Caco-2 (cell line): ENCODE measurements at places on chromosomes 3 and 15.
A peak's percentile ranks its signal among the peaks of the same experiment; 100 is the strongest.

- DNase-seq, result no peak
Observed at GRCh38 chr3:129517516-129517915, 10.9 kb upstream of the RHO start.

DNA sequence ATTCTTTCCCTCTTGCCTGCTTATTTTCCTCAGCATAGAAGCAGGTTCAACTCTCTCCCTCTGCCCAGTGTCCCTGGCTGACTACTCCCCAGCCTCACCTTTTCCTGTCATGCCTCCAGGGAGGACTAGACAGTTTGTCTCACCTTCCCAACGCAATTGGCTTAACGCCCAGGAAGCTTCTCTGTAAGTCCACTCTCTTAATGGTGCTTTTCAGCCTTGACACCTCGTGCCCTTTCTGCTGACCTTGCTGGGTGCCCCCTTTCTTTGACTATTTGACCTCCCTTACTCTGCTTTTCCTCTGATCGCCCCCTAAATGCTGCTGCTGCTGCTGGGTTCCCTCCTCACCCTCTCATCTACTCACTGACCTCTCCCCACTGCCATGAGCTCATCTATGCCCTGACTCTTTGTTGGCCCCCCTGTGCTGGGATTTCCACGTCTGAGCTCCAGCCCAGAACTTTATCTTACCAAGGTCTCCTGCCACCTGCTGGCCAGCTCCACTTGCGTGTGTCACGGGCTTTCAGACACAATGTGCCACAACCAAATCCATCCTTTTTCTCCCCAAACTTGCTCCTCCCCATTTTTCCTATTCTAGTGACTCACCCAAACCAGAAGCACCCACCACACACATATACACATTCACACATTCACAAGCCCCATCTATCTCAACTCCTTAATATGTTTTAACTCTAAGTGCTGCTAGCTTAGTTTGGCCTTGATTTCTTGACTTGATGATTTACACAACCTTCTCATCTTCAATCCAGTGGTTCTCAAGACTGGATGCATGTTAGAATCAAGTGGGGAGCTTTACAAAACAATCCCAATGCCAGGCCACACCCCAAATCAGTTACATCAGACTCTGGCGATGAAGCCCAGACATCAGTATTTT is 16.6 kb downstream of the EPB42 start:
- peak; percentile 59 for DNase-seq

GRCh38 chr3:128006061-128007032 is 45.9 kb upstream of the SEC61A1 start:
- DNase-seq, result no peak

GRCh38 chr3:135992072-135992471 is 26.5 kb downstream of the PPP2R3A start:
- no peak for DNase-seq

DNA sequence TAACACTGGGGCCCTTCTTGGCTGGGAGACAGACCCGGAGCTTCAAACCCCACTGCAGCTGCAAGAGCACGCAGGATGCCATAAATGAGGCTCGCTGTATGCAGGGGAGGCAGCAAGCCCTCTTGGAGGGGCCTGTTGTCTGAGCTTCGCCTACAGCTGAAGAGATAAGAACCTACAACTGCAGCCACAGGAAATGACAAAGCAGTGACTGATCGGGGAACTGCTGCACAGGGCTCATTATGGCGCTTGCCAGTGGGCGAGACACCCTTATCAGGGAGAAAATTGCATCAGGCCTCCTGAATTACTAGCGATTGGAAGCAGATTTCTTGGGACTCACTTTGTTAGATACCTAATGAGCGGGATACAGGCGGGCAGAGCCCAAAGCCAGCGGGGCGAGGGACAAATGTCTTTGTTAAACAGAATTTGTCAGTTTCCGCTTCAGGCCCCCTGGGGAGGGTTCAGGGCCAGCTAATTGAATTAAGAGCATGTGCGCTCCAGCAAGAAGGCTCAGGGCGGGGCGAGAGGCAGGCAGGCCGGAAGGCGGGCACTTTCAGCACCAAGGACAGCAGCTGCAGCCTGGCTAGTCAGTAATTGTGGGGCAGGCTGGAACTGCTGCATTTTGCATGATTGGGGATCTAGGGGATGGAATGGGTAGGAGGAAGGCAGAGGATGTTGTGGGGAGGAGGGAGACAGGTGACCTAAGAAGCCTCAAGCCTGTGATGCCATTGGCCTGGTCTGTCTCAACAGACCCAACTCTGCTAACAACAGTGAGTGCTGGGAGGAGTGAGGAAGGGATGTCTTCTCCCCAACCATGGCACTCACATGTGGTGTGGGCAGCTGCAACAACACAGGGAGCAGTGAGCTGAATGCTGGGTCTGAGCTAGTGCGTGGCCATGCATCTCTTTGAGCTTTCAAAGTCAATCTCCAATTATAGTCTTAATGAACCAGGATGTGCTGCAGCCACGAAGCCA is 55.3 kb downstream of the CCDC33 start:
- peak; percentile 59 for DNase-seq

DNA sequence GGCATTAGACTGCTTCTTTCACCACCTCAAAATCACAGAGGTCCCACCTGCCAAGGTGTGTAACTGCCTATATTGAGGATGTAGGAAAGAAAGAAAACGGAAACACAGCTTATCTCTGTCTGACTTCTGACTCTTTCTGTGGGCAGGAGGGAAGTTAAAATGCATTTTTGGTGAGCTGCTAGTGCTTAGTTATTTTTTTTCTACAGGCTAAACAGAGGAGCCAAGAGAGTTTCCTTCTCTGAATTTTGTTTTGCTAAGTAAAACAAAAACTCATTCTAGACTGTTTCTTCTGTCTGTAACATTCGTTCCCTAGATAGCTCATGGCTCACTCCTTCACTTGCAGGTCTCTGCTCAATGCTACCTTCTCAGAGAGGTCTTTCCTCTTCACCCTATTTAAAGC is 18.8 kb upstream of the AMOTL2 start:
- no peak for DNase-seq

DNA sequence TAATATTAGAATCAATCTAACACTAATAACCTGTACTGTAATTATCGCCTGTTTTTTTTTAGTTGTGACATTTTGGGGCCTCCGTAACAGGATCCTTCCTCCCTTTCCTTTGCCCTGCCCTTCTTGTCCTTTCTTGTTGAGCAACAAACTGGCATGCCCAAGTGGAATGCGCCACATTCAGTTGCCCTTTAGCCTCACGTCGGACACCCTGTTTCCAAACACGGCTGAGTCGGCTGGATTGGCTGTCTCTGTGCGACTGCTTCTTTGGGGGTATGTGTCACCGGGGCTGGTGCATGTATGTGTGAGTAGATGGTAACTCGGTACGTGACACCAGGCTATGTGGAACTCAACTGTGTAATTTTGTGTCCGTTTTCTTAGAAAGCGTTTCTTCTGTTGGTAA is 24.1 kb downstream of the TRAK1 start:
- no peak for DNase-seq

- no peak for DNase-seq
Observed at GRCh38 chr3:55089211-55089610, 161.4 kb upstream of the LRTM1 start.

- DNase-seq, result no peak
Observed at GRCh38 chr15:89128320-89129122, 40.3 kb downstream of the ABHD2 start.

GRCh38 chr15:33068007-33068481 is 126.5 kb downstream of the FMN1 start:
- no peak for DNase-seq

- no peak for DNase-seq
Observed at GRCh38 chr3:6753536-6753935, 107.4 kb upstream of the GRM7 start.

DNA sequence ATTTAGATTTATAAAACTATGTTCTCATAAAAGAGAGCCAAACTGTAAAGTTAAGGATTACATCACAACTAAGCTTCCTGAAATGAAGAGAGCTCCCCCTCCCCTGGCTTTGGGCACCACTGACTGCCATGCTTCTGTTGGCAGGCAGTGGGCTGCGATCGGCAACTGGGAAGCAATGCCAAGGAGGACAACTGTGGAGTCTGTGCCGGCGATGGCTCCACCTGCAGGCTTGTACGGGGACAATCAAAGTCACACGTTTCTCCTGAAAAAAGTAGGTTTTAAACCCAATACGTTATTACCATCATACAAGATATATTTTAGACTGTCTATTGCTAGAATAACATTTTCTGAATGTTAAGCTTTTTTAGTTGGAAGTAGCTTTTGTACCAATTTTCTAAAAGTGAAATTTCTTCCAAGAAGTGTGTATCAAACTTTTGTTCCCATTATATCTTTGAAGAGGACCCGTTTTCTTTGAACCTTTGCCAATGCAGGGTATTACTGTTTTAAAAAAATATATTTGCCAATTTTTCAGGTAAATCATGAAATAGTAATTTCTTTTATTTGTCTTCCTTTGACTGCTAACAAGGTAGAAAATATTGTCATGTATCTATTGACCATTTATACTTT is 184.1 kb downstream of the ADAMTSL3 start:
- peak; percentile 36 for DNase-seq

GRCh38 chr3:42830437-42831320 is 21.4 kb downstream of the ACKR2 start:
- DNase-seq, result no peak

- no peak for DNase-seq
Observed at GRCh38 chr3:112687211-112687610, 46.3 kb upstream of the CCDC80 start.

DNA sequence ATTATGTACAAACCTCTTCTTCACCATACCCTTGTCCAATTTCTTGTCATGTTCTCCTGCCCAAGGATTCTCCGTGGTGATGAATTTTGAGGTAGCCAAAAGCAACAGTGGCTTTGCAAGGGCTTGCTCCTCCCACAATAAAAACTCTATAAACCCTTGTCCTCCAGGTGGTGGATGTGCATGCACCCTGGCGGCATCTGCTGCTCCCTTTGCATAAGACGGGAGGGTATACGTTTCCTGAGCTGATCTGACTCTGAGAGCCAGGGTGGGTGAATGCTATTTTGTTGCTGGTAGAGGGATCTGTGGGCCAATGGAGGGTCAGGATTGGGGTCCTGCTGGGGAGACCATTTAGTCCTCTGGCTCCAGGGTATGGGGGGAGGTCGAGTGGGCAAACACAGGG is 5.4 kb downstream of the DNAH1 start:
- no peak for DNase-seq

- DNase-seq, result no peak
Observed at GRCh38 chr3:183591881-183592521, 36.5 kb upstream of the KLHL6 start.

DNA sequence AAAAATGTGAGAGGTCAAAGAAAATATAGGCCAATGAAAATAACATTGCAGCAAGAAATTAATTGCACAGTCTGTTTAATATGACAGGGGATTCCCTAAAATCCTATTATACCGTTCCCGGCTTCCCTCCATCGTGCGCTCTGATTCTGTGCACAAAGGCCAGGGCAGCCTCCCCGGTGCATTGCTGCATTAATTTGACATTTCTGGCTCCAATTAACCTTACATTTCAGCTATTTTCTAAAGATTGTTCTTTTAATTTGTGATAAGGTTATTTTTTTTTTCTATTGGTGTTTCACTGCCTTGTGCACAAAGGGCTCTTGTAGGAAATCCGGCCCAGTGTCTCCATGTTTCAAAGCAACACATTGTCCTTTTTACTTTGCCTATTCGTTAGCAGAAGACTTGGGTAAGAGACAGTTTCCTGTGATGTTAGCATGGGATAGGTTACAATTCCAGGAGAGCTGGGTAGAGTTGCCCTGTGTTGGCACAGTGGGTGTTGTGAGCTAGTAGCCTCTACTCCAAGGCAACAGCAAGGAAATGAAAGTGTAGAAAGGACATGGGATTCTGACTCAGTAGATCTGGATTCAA is 257.3 kb upstream of the IGF1R start:
- DNase-seq, result no peak

- DNase-seq, result no peak
Observed at GRCh38 chr3:168877899-168878298, 782.2 kb upstream of the GOLIM4 start.

DNA sequence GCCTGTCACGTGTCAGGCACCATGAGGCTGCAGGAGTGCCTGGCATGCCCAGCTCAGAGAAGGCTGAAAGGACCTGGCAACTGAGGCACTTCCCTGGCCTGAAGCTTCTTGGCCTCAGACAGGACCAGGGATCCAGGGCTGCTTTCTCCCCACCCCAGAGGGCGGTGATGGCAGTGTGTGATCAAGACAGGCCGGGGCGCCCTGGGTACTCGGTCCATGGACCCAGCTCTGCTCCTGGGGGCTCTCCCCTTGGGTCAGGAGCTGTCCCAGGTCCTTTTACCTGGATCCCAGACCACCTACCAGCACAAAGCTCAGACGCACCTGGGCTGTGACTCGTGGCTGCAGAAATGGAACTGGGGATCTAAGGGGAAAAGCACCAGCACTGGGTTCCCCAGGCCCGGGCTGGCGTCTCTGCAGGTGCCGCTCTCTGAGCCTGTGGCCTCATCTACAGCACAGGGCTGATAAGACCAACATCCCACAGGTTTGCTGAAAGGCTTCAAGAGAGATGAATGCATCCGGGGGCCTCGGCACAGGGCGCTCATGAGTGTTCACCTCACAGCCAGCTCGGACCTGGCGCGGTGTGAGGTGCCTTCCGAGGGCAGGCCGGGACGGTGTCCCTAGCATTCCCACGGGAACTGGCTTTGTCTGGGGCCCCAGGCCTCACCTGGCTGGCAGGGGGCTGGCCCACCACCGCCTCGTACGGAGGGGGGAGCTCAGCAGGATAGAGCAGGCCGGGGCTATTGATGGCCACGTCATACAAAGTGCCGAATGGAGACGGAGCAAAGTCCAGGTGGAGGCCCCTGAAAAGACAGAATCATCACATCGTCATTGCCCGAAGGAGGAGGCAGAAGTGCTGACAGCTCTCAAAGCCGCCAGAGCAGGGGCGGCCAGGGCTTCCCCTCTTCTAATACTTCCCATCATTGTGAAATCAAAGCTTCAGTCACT is 133.6 kb downstream of the NSMCE3 start:
- DNase-seq, result no peak

DNA sequence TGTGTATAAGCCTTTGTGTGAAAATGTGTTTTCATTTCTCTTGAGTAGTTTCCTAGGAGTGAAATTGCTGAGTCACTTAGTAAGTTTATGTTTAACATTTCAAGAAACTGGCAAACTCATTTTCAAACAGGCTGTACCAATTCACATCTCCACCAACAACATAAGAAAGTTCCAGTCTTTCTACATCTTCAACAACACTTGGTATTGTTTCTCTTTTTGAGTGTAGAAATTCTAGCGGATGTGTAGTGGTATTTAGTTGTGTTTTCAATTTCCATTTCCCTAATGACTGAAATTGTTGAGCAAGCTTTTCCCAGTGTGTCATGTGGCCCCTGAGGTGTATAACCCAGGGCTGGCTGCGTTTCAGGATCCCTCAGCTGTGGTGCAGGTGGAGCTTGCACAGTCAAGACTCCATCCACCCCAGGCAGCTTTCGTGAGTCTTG is 258.5 kb downstream of the PDCD6IP start:
- DNase-seq, result no peak
